ENCODE measurements at places on chromosomes 16 and 17.

GRCh38 chr16:83967838-83968305 is at the start of gene NECAB2:
Gene NECAB2, plus strand, starts transcription at chr16:83968244. Its CDS starts 405 bp downstream, at chr16:83968649.
- DNase-seq, result no peak

- peak; percentile 44 for DNase-seq
Measured at GRCh38 chr17:41338961-41339485, 11.6 kb downstream of the KRT33A start.

DNA sequence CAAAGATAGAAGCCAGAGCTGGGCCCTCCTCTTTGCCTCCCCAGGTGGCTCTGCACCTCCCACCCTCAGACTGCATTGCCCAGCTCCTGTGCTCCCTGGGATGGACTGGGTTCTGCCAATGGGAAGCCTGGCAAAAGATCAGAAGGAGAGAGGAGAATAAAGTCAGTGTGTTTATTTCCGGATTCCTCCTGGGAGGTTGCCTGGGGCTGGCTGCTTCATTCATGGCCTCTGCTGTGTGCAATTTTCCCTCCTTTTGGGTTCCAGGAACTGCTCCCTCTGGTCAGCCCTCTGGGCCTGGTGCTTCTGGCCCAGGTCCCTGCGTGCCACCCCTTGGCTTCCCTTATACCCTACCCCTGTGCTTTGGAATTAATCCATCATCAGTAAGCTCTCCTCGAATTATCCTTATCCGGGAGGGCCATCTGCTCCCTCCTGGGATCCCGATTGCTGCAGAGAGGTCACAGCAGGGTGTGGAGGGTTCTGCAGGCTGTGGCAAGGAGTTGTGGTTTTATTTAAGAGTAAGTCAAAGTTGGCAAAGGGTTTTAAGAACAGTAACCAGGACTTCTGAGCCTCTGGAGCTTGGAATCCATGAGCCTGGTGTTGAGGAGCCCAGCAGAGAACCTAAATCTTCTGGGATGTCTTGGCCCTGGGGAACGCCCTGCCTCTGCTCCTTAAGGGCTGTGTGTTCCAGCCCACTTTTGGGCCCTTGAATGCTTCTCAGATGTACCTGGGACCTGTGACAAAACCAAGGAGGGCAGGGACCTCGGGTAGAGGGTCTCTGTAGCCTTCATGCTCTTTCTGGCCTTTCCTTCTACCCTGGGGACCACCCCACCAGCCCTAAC is 8.2 kb upstream of the MMP2 start:
- DNase-seq, result no peak

DNA sequence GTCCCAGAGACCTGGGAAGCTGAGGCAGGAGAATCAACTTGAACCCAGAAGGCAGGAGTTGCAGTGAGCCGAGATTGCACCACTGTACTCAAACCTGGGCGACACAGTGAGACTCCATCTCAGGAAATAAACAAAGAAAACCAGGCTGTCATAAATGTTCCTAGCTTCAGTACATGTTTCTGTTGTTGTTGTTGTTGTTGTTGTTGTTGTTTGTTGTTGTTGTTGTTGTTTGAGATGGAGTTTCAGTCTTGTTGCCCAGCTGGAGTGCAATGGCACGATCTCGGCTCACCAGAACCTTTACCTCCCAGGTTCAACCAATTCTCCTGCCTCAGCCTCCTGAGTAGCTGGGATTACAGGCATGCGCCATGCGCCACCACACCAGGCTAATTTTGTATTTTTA is 452.5 kb downstream of the HS3ST3B1 start:
- DNase-seq, result no peak

GRCh38 chr16:53913099-53913870 is 209.3 kb downstream of the FTO start:
- DNase-seq, result no peak

GRCh38 chr16:82633964-82634600 is 7.3 kb downstream of the CDH13 start:
- DNase-seq, result no peak

DNA sequence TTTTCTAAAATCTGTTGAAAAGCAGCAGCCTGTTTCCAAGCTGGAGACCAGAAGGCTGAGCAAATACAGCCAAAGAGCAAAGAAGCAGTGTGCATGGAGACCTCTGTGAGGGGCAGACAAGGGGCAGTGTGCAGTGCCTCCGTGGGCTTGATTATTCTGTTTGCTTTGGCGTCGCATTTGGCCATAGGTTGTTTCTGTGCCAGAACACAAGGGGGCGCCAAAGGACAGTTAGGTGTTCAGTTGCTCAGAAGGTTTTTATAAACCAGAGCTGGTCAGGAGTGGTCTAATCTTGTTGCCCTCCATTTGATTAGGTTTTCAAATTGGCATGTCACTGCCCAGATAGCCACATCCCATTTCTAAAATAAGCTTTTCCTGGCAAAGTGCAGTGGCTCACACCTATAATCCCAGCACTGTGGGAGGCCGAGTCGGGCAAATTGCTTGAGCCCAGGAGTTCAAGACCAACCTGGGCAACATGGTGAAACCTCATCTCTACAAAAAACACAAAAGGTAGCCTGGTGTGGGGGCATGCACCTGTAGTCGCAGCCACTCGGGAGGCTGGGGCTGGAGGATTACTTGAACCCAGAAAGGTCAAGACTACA is 10.6 kb downstream of the MYH3 start:
- DNase-seq, result peak; percentile 81

DNA sequence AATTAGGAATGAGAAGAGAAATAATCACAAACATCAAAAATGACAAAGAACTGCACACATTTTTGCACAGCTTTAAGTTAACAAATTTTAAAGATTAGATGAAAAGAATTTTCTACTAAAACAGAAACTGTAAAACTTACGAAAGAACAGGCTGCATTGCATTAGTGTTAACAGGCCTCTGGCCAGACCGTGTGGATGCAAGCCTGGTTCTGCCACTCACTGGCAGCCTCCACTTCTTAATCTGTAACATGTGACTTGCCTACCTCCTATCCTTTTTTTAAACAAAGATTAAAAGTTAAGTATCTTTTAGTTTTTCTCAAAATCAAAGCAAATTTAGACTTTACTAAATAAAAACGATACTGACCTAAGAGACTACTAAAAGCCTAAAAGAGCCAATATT is 37.5 kb downstream of the CREBBP start:
- no peak for DNase-seq

DNA sequence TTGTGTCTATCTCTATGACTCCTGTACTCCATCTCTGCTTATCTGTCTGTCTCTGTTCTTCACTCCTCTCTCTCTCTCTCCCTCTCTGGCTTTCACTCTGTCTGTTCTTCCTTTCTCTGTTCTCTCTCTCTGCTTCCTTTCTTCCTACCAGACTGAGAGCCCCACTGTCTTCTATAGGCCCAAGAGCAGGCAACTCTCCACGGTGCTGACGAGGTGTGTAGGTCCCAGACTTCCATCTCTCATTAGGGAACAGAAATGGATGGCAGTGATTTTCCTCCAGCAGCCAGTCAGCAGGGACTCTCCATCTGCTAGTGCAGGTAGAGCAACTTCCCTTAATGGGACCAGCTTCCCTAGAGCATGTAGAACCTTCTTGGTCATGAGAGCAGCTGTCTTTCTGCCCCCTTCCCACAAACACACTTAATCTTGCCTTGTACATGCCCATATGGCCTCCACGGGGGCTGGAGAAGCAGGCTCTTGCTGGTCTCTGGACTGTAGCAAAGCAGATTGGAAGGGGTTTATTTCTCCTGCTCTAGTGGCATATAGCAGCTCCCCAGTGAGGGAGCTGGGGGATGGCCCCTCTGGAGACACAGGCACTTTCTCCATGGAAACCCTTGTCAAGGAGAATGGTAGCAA is 47.8 kb upstream of the NLRP1 start:
- DNase-seq, result no peak

All from stimulated activated naive CD4-positive, alpha-beta T cell (primary cell).